ENCODE measurements at places on chromosomes 2 and 18. TPM values are rescaled to one million over a fixed set of nuclear protein-coding genes. Genes with fewer than 3 reads are reported as not detected.

The SPEG gene
- 419 TPM for total RNA-seq

The HJURP gene
- total RNA-seq, result not detected

The FBLN7 gene
- 0.65 TPM for total RNA-seq

The STK11IP gene
- 5.5 TPM for total RNA-seq

The FOXI3 gene
- not detected for total RNA-seq

The RIT2 gene
- total RNA-seq, result not detected

The CRYBA2 gene
- total RNA-seq, result not detected

The PKDCC gene
- 159 TPM for total RNA-seq

The CRYGC gene
- not detected for total RNA-seq
